NCI-H1092 treated with DMSO at 0.1 percent for 48 hours (cell line): ENCODE measurements at places on chromosomes 12 and 14.

DNA sequence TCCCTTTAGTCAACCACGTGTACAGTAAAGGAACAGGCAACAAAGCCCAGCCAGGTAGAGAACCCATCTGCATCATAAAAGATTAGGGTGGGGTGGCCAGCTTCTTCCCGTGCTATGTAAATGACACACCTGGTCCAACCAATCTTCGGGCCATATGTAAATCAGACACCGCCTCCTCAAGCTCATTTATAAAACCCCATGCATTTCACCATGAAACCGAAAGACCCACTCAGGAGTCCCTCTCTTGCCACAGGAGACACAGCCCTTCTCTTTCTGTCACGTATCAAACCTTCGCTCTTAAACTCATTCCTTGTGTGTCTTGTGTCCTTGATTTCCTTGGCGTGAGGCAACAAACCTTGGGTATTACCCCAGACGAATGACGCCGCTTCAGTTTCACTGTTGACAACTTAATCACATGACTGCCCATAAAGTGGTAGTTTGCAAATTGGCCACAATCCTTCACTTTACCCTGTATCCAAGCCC, 59.8 kb upstream of the TBPL2 start:
- no peak for DNase-seq

DNA sequence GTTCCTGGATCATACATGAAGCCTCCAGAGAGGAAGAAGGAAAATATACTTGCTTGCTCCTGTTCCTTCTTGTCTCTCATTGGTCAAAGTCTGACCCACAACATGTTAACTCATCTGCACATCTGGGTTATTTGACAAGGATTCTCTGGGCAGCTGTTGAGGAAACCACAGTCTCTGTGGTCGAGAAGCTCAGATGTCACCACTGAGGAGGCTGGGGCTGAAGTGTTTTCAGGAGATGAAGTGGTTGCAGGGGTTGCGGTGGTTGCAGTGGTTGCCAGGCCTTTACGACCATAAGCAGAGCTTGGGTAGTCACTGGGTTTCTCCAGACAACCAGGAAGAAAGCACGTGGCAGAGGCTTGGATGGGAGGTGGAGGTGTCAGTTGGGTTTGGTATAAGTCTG, 265.0 kb upstream of the LRIG3 start:
- DNase-seq, result no peak

DNA sequence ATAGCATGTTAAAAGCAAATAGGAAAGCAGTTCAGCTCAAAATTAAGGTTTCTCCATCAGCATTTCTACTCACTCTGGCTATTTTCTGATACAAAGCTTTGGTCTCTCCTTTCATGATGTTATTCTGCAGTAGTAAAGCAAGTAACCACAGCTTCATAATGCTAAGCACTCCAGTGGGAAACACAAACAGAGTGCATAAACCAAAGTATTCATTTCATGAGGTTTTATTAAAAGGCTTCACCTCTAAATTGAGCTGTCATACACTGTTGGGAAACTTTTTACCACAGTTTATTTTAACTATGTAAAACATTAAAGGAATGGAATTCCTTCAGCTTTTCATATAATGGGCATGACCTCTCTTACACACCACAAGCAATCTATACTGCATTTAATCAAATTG, 157.9 kb upstream of the LMO3 start:
- DNase-seq, result no peak

DNA sequence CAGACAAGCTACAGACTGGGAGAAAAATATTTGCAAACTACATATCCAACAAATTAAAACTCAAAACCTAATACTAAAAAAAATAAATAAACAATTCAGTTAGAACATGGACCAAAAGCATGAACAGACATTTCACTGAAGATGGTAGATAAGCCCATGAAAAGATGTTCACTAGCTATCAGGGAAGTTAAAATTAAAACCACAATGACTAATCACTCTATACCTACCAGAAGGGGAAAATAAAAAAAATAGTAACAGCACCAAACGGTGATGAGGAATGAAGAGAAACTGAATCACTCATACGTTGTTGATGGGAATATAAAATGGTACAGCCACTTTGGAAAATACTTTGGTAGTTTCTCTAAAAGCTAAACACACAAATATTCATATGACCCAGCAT, 31.1 kb upstream of the DHRS7 start:
- DNase-seq, result no peak

GRCh38 chr12:2675776-2676175, 119.0 kb upstream of the FKBP4 start:
- no peak for DNase-seq

DNA sequence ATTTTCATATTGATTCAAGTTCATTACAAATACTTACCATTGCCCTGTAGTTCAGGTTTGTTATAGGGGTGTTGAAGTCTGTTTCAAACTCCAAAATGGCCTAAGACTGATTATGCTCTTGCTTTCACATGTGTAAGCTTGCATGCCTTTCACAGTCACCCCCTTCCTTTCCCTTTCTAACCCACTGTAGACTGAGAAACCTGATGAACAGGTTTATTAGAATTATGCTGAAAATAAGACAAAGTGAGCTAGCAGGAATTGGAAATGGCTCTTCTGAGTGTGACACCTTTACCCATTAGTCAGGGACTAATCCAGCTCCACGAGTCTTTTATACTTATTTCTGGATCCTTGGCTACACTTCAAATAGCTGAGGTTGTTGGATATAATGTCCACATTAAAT, 38.9 kb downstream of the FBXO33 start:
- no peak for DNase-seq

DNA sequence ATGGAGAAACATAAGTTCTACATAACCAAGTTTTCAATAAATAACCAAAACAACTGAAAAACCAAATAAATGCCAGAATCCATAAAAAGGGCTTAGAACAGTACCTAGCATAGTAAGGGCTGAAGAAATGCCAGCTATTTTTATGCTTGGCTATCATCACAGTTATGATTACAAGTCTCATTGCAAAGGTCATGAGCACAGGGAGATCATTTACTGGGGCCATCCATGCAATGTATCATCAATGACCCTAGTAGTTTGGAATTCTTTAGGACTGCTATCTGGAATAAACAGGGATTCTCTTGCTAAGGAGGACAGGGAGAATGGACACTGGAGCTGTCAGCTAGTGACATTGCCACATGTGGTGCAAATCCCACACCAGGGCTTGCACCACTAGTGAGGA, 92.5 kb upstream of the NAP1L1 start:
- no peak for DNase-seq

DNA sequence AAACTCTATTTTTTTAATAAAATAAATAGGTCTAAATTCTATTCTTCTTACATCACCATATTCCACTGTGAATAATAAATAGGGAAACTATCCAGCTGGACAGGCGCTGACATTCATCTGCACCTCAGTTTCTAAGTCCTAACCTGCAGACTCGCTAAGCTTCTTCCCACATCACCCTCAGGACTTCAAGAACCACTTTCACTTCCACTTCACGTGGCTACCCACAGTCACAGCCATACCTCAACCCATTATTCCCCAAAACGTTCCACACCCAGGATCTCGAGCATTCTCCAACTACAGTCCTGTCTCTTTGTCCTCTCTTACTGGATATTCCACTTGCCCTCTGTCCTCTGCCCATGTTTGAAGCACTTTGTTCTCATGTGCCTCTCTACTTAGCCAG, 71.1 kb downstream of the C2CD5 start:
- DNase-seq, result no peak

DNA sequence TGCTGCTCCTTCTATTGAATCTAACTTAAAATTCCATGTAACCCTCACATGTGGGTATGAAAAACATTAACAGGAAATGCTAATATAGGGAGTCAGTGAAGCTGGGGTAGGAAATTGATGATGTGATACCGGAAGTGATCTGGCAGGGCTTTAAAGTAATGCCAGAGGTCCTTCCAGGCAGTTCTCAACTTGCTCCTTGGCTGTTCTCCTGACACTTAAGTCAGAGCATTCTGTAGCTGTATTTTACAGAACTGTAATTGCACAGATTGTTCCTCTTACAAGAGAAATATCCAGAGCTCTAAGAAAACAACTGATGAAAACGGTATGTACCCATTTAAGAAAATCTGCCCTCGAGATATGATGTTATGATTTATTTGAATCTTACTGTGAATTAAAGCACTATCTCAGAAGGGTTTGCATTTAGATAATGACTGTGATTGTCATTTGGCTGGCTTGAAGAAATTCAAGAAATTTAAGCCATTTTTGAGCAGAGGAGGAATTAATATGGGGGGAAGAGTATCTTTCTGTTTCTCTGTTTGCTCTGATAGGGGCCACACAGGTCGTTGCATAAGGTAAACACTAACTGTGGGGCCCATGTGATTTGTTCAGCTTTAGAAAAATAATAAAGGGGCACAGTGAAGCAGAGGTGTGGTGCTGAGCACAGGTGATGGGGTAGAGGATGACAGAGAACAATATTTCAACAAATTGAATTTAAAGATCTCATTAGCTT, 88.4 kb downstream of the BBS10 start:
- no peak for DNase-seq
